ENCODE measurements at places on chromosomes 16 and 17. TPM values are rescaled to one million over a fixed set of nuclear protein-coding genes. Genes with fewer than 3 reads are reported as not detected.

DNA sequence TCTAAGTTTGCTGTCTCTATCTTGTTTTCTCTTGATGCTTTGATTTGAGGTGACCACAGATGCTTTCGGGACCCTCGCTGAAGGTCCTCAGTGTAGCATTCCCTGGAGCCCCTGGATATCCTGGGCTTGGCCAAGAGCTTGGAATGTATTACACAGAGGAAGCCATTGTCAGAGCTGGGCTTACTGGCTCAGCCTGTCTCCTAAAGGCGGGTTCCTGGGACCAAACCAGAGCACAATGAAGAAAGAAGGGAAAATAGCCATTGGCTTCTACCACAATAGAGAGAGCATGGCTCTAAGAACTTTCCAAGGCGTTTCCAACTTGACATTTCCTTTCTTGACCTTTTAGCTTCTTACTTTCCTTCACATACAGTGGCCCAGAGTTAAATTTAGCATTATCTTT is 229.3 kb downstream of the HS3ST3A1 start:
- DNase-seq: no peak

DNA sequence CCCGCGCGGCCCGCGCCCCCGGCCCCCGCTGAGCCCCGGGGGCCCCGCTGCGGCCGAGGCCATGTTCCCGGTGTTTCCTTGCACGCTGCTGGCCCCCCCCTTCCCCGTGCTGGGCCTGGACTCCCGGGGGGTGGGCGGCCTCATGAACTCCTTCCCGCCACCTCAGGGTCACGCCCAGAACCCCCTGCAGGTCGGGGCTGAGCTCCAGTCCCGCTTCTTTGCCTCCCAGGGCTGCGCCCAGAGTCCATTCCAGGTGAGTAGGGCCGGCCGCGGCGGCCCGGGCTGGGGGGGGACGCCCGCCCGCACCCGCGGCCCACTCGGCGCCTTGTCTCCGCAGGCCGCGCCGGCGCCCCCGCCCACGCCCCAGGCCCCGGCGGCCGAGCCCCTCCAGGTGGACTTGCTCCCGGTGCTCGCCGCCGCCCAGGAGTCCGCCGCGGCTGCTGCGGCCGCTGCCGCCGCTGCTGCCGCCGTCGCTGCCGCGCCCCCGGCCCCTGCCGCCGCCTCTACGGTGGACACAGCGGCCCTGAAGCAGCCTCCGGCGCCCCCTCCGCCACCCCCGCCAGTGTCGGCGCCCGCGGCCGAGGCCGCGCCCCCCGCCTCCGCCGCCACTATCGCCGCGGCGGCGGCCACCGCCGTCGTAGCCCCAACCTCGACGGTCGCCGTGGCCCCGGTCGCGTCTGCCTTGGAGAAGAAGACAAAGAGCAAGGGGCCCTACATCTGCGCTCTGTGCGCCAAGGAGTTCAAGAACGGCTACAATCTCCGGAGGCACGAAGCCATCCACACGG is 504 bp downstream of the MAZ start:
- DNase-seq: peak; percentile 91

TEX19 gene
- 0.48 TPM for total RNA-seq

- DNase-seq: peak; percentile 94
These were observed 1.7 kb upstream of the KPNA2 start for GRCh38 chr17:68033636-68034451.

TMEM95 gene
- 0.80 TPM for total RNA-seq

GRCh38 chr17:38353086-38353604 is 1.5 kb downstream of the SOCS7 start:
- DNase-seq: no peak

DNA sequence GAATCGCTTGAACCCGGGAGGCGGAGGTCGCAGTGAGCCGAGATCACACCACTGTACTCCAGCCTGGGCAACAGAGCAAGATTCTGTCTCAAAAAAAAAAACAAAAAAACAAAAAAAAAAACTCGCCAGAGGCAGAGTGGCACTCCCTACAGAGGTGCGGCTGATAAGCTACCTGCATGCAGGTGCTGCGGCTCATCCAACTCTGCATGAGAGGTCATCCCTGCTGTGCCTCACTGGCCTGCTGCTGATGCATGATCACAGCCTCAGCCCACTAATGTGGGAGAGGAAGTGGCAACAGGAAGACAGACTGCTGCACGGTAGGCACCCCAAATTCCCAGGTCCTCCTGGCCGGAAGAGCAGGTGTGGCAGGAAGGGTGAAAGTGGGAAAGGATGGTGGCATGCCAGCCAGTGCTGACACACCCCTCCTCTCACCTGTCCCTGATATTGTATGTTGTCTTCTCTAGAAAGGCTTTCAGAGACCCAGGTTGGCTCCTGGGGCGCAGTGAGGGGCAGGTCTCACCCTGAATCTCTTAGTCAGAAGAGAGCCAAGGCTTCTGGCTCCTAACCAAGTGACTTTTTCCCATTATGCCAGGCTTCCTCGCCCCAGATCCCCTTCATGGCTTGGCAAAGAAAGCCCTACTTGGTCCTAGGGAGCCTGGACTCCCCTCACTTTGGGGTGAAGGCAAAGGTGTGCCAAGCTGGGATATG is 11.8 kb downstream of the NXPH3 start:
- DNase-seq: no peak

DNA sequence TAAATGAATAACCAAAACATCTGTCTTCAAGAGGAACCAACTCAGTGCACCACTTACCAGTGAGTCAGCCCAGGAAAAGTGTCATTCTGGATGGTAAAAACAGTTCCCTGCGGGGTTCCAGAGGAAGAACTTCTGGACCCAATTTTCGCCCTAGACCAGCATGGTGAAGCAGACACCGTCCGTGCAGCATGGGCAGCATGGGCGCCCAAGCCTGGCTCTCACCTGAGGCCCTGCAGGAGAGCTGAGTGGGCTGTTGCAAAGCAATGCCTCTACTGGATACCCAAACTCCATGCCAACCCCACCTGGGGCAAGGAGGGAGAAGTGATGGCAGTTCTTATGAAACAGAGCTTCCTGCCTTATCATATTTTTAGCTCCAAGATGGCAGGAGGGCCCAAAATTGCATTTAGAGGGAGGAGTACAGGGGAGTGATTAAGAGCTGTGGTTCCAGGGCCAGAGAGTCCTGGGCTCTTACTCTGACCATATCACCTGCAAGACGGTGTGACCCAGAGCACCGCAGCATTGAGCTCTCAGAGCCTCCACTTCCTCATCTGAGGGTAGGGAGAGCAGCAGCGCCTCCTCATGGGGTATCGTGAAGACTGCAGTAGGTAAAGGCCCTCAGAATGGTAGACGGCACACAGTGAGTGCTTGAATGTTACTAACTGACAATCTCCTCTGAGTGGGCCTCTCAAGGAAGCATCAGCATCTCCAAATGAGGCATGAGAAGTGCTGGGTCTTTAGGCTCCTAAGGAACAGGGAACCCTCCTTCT is 16.6 kb upstream of the INPP5K start:
- peak; percentile 93 for DNase-seq

GRCh38 chr17:32833076-32833475 is 43.8 kb downstream of the MYO1D start:
- no peak for DNase-seq

CLEC3A gene
- not detected for total RNA-seq

GRCh38 chr16:58475091-58475619 is 24.8 kb upstream of the NDRG4 start:
- no peak for DNase-seq

CMTM2 gene
- total RNA-seq: not detected

- peak; percentile 13 for DNase-seq
These were observed 40.0 kb downstream of the IL21R start for GRCh38 chr16:27441998-27442397.

GRCh38 chr16:27646806-27647205 is 96.9 kb downstream of the KATNIP start:
- no peak for DNase-seq

ABI3 gene
- 0.21 TPM for total RNA-seq

TTYH2 gene
- total RNA-seq: 1.5 TPM

KRTAP1-1 gene
- total RNA-seq: not detected

HBA1 gene
- total RNA-seq: 1.1 TPM

DNA sequence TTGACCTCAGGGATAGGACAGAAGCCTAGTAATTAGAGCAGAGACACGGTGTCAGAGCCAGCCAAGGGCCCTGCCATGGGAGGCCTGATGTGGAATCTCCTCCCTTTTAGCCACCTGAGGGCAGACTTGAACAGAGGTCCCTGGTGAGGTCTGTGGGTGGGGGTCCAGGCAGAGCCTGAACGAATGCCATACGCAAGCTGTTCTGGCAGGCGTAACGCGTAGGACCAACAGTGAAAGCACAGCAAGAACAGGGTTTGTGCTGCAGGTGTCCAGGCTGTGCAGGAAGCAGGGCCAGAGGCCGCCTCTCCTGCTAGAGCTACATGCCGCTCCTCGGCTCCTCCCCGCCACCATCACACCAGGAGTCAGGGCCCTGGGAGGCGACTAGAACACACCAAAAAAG is 81.9 kb upstream of the TBX2 start:
- peak; percentile 79 for DNase-seq

DNA sequence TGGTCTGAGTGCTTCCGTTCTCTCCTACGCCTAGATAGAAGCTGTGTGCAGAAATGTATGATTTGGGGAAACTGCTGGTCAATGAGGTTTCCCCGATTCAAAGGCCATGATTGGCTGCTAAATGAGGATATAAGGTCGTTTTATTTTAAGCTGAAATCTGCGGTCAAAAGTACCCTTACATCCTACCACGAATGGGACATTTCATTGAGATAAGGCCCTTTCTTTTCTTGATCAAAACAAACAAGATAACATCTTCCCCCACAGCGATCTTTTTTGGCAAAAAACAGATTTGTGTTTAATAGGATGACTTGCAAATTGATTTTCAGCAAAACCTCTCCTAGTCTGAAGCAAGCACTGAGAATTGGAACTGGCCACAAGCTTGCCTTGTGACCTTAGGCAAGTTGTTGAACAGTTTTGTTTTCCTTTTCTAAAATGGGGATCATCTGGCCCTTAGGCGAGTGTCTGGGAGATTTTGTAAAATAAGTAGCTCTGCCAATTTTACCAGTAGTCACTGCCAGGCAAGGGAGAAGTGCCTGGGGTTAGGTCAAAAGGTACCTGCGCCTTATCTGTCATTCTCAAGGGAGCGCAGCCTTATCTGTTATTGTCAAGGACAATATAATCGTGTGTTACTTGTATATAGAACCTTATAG is 635 bp downstream of the SCPEP1 start:
- DNase-seq: peak; percentile 60

DNA sequence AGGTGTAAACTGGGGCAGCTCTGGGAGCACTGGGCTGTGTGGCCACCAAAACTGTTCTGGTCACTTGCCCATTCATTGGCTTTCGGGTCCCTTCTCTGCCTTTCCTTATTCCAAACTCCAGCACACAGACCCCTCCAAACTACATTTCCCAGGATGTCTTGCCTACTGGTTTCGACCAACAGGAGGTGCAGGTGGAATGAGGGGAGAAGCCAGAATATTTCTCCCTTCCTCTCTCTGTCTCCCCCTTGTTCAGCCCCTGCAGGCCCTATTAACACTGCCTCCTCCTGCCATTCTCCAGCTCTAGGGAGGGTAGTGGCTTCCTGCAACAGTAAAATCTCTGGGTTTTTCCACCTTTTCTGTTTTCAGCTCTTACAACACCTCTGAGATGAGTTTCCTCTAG is 13.2 kb upstream of the NAGPA start:
- DNase-seq: no peak

TMC5 gene
- 1.5 TPM for total RNA-seq

OTOA gene
- total RNA-seq: not detected

DNA sequence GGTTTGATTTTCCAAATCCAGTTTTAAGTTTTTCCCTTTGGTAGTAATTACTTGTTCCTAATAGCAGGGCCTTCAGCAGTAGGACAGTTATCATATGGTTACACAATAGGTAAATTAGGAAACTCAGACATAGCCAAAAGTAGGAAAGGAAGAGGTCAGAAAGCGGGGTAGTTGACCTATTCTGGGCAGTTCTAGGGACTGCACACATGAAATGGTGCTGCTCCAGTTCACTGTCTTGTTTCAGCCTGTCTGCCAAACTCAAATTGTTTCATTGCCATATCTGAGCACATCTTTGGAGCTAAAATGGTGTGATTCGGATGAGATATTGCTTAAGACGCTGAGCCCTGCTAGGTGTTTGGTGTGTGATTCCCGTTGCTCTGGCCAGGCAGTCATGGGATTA is 56.7 kb downstream of the TANGO6 start:
- DNase-seq: no peak

TAC4 gene
- total RNA-seq: 1.6 TPM

- no peak for DNase-seq
These were observed 16.7 kb upstream of the OR1F1 start for GRCh38 chr16:3171181-3171854.

AARSD1 gene
- total RNA-seq: 48.7 TPM

DNA sequence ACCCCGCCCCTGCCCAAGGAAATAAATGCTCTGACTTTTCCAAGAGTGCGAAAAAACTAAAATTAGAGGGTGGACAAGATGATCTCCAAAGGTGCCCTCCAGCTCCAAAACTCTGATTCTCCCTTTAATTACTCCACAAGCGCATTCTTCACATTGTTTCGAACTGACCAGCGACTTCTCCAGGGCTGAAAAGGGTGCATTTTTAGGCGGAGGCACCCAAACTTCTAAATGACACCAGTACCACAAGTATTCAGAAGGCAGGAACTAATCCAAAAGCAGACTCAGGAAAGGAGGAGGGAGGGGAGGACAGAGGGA is 750 bp downstream of the ZFHX3 start:
- DNase-seq: no peak

- DNase-seq: no peak
These were observed 40.1 kb downstream of the TAOK1 start for GRCh38 chr17:29430275-29430674.

GRCh38 chr17:5798094-5798493 is 213.8 kb upstream of the NLRP1 start:
- peak; percentile 72 for DNase-seq

GRCh38 chr17:79919164-79919585 is 79.9 kb upstream of the CBX4 start:
- peak; percentile 60 for DNase-seq

CDR2L gene
- 20.4 TPM for total RNA-seq

DNA sequence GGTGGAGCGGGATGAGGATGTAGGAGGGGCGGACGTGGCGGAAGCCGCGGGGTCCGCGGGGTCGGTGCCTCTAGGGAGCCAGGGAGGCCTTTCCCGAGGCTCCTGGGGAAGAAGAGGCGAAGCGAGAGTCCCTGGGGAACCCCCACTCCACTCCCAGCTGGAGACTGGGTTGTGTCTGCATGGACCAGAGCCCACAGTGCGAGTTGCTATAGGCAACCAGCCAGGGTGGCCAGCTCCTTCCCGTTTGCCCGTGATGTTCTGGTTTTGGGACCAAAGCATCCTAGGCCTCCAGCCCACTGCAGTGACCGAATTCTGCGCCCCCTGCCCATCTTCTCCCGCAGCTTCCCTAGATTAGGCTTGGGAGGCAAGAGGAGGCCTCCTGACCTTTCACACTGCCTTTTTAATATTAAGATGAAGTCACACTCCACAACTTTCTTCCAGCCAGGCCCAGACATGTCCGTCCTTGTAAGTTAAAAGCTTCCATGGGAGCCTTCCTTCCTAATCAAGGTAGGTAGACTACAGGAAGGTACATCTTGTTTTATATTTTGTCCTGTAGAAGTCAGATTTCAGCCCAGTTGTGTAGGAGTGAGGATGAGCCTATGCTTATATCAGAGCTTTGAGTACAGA is 469 bp downstream of the AMZ2 start:
- no peak for DNase-seq

GRCh38 chr17:39928858-39929645 is 1.5 kb downstream of the LRRC3C start:
- no peak for DNase-seq

All from endodermal cell (in vitro differentiated cells).